ENCODE measurements at places on chromosomes 6 and 20. TPM values are rescaled to one million over a fixed set of nuclear protein-coding genes. Genes with fewer than 3 reads are reported as not detected.

GRCh38 chr6:2765896-2766766 lies 938 bp downstream of the WRNIP1 start:
- H3K4me1 ChIP-seq: peaks cover 28% of the 10 kb centered on the region
- DNase-seq: peak; percentile 74
- no peaks in the 10 kb centered on the region for H3K27me3 ChIP-seq
- H3K4me3 ChIP-seq: peak overlapping the region; percentile 92
- peaks cover 9% of the 10 kb centered on the region for H3K36me3 ChIP-seq

GRCh38 chr6:49607391-49607982 lies 29.2 kb downstream of the RHAG start:
- H3K4me1 ChIP-seq: no peaks in the 10 kb centered on the region
- no peak overlapping the region for H3K27ac ChIP-seq
- H3K27me3 ChIP-seq: peaks cover 19% of the 10 kb centered on the region
- H3K4me3 ChIP-seq: no peak overlapping the region
- H3K36me3 ChIP-seq: no peaks in the 10 kb centered on the region

GRCh38 chr6:128655978-128656498 lies 135.6 kb upstream of the PTPRK start:
- peak overlapping the region; percentile 73 for H3K27ac ChIP-seq
- no peaks in the 10 kb centered on the region for H3K36me3 ChIP-seq
- H3K27me3 ChIP-seq: no peaks in the 10 kb centered on the region
- peak; percentile 86 for DNase-seq

- DNase-seq: no peak
- H3K4me1 ChIP-seq: no peaks in the 10 kb centered on the region
- H3K36me3 ChIP-seq: no peaks in the 10 kb centered on the region
- H3K27me3 ChIP-seq: no peaks in the 10 kb centered on the region
- no peak overlapping the region for H3K4me3 ChIP-seq
- no peak overlapping the region for H3K27ac ChIP-seq
Measured at GRCh38 chr20:3103369-3104032, 19.0 kb upstream of the AVP start.

GRCh38 chr6:42021847-42022754 lies 28.2 kb upstream of the TAF8 start:
- no peaks in the 10 kb centered on the region for H3K36me3 ChIP-seq
- DNase-seq: no peak
- H3K4me3 ChIP-seq: no peak overlapping the region
- H3K27ac ChIP-seq: no peak overlapping the region
- no peaks in the 10 kb centered on the region for H3K27me3 ChIP-seq

GRCh38 chr6:7119272-7119801 lies 11.6 kb downstream of the RREB1 start:
- peaks cover 19% of the 10 kb centered on the region for H3K4me1 ChIP-seq
- no peaks in the 10 kb centered on the region for H3K27me3 ChIP-seq
- no peak overlapping the region for H3K27ac ChIP-seq
- H3K4me3 ChIP-seq: no peak overlapping the region
- peaks cover 6% of the 10 kb centered on the region for H3K36me3 ChIP-seq
- no peak for DNase-seq

The ARMC2 gene
- 0.97 TPM for total RNA-seq

The VGLL2 gene
- not detected for total RNA-seq

The FAM50B gene
- 6.1 TPM for total RNA-seq

The TSPO2 gene
- not detected for total RNA-seq
